Aorta (tissue), 5 donors: ENCODE measurements at places on chromosomes 3 and 15. TPM values are rescaled to one million over a fixed set of nuclear protein-coding genes. Genes with fewer than 3 reads are reported as not detected.

DNA sequence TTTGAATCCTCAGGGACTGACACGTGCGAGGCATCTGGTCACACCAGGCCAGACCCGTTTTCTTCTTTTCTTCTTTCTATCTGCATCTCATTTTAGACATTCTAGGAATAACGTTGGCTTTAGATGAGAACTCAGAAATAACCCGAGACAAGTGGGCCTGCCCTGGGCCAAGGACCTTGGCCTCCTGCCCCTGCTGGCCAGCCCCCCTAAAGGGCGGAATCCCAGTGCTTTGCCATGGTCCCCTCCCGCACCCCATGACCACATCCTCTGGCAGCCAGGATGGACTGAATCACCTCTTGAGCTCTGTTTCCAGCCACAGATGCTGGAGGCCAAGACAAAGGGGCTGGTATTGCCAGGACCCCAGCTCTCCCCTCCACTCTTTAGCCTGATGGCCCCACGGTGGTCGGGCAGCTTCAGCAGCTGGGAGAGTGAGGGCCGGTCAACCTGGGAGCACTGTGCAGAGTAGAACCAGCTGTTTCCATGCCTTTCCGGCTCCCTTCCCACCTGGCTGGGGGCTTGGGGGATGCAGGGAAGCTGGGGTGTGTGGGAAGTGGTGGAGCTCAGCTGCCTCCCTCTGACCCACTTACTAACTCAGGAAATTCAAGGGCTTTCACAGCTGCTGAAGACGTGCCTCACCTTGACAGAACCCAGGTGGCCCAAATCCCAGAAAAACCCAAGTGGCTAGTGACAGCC lies 190.9 kb downstream of the FAM43A start:
- no peaks in the 10 kb centered on the region for H3K36me3 ChIP-seq
- H3K4me3 ChIP-seq: no peak overlapping the region
- DNase-seq: no peak
- H3K27ac ChIP-seq: no peak overlapping the region
- no peaks in the 10 kb centered on the region for H3K27me3 ChIP-seq
- H3K4me1 ChIP-seq: no peaks in the 10 kb centered on the region

Gene TP63
- 0.72 TPM for total RNA-seq

- no peak overlapping the region for H3K4me3 ChIP-seq
- no peaks in the 10 kb centered on the region for H3K36me3 ChIP-seq
- DNase-seq: no peak
- H3K4me1 ChIP-seq: no peaks in the 10 kb centered on the region
These were observed 32.2 kb downstream of the ARMC8 start for GRCh38 chr3:138219255-138219654.

DNA sequence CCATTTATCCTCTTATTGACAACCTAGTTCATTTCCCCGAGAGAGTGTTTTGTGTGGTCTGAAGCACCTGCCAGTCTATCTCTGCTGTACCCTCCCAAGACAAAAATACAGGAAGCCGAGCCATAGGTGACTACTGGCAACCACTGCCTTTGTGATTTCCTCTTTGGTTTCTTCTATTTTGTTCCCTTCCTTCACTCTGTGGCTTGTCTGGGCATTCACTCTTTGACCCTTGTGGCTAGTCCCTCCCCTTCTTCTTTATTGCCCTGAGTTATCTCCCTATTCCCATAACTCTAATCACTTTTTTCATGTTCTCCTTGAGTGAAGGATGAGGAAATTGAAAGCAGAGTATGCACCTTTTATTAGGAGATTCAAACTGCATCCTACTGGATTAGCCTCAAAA lies at the start of gene ADGRG7:
ADGRG7 (plus strand) TSS at position 297 of the 400 bp plus-strand sequence. CDS start 256 bp downstream, outside the sequence.
- no peak for DNase-seq
- H3K27ac ChIP-seq: no peak within 1 kb of the TSS
- H3K4me3 ChIP-seq: no peak within 1 kb of the TSS
- H3K27me3 ChIP-seq: no peaks in the 10 kb centered on the region
- no peaks in the 10 kb centered on the region for H3K36me3 ChIP-seq

GRCh38 chr3:125166599-125167136 lies 45.9 kb downstream of the SLC12A8 start:
- H3K4me1 ChIP-seq: no peaks in the 10 kb centered on the region
- DNase-seq: no peak
- no peaks in the 10 kb centered on the region for H3K27me3 ChIP-seq
- no peaks in the 10 kb centered on the region for H3K36me3 ChIP-seq
- no peak overlapping the region for H3K4me3 ChIP-seq

GRCh38 chr3:73049319-73049718 lies 12.1 kb upstream of the EBLN2 start:
- H3K4me1 ChIP-seq: no peaks in the 10 kb centered on the region
- no peaks in the 10 kb centered on the region for H3K36me3 ChIP-seq
- H3K27ac ChIP-seq: no peak overlapping the region
- no peaks in the 10 kb centered on the region for H3K27me3 ChIP-seq

DNA sequence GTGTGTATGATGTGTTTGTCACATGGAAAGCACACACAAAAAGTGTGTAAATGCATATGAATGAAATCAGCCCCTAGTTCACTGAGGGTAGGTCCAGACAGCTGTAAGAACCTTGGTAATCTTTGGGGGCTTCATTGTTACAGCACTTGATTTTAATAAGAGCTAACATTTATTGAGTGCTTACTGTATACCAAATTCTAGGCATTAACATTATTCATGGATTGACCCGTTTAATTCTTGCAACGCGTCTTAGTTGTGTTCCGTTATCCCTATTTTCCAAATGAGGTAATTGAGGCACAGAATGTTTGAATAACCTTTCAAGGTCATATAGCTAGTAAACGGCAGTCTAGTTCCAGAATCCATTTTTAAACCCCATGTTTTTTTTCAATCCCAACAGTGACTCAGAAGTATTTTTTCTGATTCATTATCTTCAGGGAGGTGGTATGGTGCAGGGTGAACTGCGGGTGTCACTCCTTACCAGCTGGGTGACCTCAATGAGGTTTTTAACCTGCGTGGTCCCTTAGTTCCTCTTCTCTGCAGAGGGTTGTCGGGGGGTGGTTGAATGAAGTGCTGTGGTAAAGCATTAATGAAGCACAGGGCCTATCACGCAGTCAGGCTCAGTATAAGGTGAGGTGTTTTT lies 14.2 kb downstream of the RAB8B start:
- peaks cover 2% of the 10 kb centered on the region for H3K36me3 ChIP-seq
- H3K27ac ChIP-seq: no peak overlapping the region
- no peak for DNase-seq
- no peaks in the 10 kb centered on the region for H3K4me1 ChIP-seq
- no peaks in the 10 kb centered on the region for H3K27me3 ChIP-seq

DNA sequence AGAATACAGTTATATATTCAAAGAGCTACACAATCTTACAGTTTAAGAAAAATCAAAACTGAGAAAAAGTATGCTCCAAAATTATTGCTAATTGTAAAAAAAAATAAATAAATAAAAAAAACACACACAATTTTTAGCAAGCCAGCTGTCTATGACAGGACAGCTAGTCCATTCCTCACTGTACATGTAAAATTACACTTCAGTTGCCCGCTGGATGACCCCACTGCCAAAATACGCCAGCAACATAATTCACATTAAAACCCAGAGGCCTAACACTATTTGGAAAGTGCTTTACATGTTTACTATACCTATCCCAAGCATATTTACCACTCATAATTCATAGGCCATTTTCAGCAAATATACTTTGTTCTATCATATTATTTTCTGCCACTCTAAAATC lies 5.8 kb downstream of the MYO9A start:
- peaks cover 7% of the 10 kb centered on the region for H3K4me1 ChIP-seq
- H3K4me3 ChIP-seq: no peak overlapping the region
- no peaks in the 10 kb centered on the region for H3K36me3 ChIP-seq
- no peak overlapping the region for H3K27ac ChIP-seq

Gene FBN1
- 529 TPM for total RNA-seq

DNA sequence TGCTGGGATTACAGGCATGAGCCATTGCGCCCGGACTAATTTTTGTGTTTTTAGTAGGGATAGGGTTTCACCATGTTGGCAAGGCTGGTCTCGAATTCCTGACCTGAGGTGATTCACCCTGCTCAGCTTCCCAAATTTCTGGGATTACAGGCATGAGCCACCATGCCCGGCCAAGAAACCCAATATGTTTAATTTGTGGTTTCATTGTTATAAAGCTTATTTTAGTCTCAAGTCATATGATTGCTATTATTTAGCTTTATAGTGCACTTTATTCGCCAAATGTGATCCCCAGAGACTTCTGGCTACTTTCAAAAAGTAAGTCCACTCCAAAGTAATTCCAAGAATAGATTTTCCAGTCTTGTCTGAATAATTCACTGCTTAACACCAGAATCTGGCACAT lies 19.3 kb upstream of the SLC4A7 start:
- H3K27me3 ChIP-seq: no peaks in the 10 kb centered on the region
- no peaks in the 10 kb centered on the region for H3K36me3 ChIP-seq
- DNase-seq: peak; percentile 76
- peaks cover 3% of the 10 kb centered on the region for H3K4me1 ChIP-seq
- peak overlapping the region; percentile 44 for H3K27ac ChIP-seq

Gene DCLK3
- 0.18 TPM for total RNA-seq

Gene RTP4
- 3.5 TPM for total RNA-seq

DNA sequence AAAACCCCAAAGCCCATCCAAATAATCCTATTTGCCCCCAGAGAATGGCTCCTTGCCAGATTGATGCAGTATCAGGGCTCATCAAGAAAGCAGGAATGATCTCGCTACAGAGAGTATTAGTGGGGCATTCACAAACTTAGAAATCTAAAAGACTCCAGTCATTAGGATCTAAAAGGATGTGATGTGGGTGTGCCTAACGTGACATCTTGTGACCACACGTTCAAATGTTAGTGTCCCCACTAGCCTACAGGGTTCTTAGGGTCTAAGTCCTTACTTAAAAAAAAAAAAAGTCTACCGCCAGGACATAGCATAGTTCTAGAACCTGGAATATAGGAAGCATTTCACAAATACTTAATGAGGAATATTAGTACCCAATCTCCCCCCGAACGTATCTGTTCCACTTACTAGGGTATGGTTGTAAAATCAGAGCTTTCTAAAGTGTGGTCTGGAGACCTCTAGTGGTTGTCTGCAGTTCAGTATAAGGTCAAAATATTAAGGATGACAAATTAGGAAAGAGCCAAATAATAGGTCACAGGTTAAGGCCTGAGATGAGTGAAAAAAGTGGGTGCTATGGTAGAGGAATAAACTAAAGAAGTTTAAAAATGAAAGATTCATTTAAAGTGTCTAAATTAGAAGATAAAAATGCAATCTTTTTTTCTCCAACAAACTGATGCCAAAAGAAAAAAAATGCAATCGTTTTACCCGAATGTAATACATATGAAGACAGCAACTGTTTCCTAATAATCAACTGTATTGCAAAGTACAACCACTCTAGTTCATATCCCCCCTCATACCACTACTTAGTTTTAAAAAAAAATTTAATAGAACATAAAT lies 4.2 kb upstream of the CHRM5 start:
- H3K4me3 ChIP-seq: no peak overlapping the region
- H3K27me3 ChIP-seq: no peaks in the 10 kb centered on the region
- no peak overlapping the region for H3K27ac ChIP-seq
- H3K4me1 ChIP-seq: no peaks in the 10 kb centered on the region
- H3K36me3 ChIP-seq: no peaks in the 10 kb centered on the region
- no peak for DNase-seq

- no peaks in the 10 kb centered on the region for H3K27me3 ChIP-seq
- H3K27ac ChIP-seq: no peak overlapping the region
- no peaks in the 10 kb centered on the region for H3K4me1 ChIP-seq
- no peak for DNase-seq
- no peak overlapping the region for H3K4me3 ChIP-seq
- no peaks in the 10 kb centered on the region for H3K36me3 ChIP-seq
These were observed 48.9 kb upstream of the ALCAM start for GRCh38 chr3:105317841-105318240.

DNA sequence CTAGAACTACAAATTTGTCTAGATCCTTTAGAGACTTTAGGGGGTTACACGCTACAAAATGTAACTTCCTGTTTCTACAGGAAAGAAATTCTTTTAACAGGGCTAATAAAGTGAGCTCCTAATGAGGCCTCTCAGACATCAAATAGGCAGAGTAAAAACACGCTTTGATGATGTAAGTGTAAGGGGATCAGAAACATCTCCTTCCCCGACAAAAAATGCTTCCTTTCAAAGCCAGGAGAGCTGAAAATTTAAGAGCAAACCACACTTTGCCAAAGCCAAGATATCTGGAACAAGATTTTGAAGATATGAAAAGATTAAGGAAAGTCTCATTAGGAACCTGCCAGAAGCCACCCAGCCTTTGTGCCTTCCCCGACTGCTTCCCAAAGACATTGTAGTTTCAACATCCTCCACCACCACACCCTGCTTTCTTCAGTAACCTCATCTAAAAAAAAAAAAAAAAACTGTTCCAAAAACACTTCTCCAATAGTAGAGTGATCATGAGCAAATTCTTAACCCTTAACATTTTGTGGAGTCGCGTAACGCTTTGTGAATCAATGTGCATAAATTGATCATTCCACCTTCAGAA lies 505.0 kb upstream of the THBS1 start:
- no peak overlapping the region for H3K4me3 ChIP-seq
- H3K4me1 ChIP-seq: no peaks in the 10 kb centered on the region
- H3K27ac ChIP-seq: no peak overlapping the region
- DNase-seq: no peak

DNA sequence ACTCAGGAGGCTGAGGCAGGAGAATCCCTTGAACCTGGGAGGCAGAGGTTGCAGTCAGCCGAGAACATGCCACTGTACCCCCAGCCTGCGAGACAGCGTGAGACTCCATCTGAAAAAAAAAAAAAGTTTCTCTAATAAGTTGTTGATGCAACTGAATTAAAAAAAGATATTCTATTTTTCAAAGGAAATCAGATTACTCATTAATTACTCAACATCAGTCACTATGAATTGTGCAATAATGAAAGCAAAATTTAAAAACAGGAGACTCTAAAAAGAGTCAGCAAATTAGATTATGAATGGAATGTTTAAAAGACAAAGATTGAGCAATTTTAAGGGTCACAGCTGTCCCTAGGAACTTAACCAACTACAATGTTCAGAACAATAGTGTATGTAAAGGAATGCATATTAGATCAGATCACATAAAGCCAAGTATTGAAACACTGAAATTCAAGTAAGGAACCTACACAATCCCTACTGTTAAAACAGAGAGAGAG lies 60.2 kb upstream of the SLC4A7 start:
- no peak overlapping the region for H3K4me3 ChIP-seq
- H3K4me1 ChIP-seq: no peaks in the 10 kb centered on the region
- no peak for DNase-seq
- H3K27ac ChIP-seq: no peak overlapping the region
- no peaks in the 10 kb centered on the region for H3K27me3 ChIP-seq

DNA sequence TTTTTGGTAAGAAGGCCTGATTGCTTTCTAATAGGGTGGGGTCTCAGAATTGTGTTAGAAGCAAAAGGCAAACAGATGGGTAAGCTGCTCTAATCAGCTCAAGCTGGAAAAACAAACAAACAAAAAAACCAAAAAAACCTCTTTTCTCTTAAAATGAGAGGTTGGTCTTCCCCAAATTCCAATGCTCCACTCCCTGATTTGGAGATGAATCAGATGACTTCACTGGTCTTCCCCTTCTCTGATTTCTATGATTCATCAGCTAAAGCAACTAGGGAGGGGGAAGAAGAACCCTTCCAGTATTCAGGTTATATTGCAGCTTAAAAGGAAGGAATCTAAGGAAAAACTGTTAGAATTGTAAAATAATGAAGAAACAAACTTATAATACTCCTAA lies 9.6 kb upstream of the ANXA2 start:
- H3K36me3 ChIP-seq: no peaks in the 10 kb centered on the region
- peaks cover 3% of the 10 kb centered on the region for H3K4me1 ChIP-seq
- H3K27me3 ChIP-seq: no peaks in the 10 kb centered on the region

GRCh38 chr15:86384186-86384585 lies 304.5 kb downstream of the AGBL1 start:
- no peaks in the 10 kb centered on the region for H3K4me1 ChIP-seq
- no peak overlapping the region for H3K4me3 ChIP-seq
- DNase-seq: no peak
- H3K27ac ChIP-seq: no peak overlapping the region

Gene CHL1
- 11.7 TPM for total RNA-seq

- H3K27me3 ChIP-seq: no peaks in the 10 kb centered on the region
- no peaks in the 10 kb centered on the region for H3K36me3 ChIP-seq
- no peaks in the 10 kb centered on the region for H3K4me1 ChIP-seq
- no peak overlapping the region for H3K27ac ChIP-seq
These were observed 51.7 kb downstream of the FAM174B start for GRCh38 chr15:92603743-92604470.
